ENCODE measurements at places on chromosomes 1 and 21.

GRCh38 chr1:225857256-225857655 lies 24.9 kb downstream of the TMEM63A start:
- DNase-seq, result no peak

DNA sequence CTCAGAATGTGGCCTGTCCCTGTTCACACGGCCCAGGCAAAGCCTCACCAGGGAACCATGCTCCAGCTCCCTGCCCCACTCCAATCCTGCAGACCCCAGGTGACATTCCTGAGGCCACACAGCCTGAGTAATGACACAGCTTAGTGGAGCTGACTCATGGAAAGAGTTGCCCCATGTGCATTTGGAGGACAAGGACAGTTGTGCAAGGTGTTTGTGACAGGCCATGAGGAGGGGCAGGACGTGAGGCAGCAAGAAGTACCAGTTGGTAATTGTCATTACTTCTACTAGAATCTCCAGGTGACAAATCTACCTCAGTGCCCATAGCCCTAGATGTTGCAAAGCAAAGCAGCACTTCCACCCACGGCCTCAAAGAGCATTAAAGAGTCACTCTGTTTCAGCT lies 15.2 kb downstream of the PRR9 start:
- no peak for DNase-seq

DNA sequence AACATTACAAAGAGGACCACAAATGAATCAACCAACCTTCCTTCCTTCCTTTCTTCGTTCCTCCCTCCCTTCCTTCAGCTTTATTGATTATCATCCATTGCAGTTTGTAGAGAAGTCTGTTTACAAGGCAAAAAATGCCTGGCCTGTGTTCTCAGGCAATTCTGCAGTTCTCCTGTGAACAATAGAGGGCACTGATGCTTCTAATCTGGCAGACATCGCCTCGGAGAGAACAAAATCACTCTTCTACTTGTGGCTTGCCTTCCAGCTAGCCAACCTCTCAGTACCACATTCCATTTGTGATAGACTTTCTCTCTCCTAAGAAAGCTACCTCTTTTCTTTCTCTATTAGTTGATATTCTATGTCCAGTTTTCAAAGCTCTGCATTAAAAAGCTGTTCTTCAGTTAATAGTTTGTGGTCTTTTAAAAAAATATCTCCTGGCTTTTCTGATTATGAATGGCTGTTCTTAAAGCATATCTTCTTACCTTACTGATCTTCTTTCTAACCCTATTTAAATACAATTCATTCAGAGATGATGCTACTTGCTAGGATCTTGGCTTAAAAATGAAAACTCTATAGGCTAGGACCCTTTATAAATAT lies 26.9 kb upstream of the ESRRG start:
- no peak for DNase-seq

- no peak for DNase-seq
Observed at GRCh38 chr1:161983725-161984124, 39.9 kb downstream of the OLFML2B start.

DNA sequence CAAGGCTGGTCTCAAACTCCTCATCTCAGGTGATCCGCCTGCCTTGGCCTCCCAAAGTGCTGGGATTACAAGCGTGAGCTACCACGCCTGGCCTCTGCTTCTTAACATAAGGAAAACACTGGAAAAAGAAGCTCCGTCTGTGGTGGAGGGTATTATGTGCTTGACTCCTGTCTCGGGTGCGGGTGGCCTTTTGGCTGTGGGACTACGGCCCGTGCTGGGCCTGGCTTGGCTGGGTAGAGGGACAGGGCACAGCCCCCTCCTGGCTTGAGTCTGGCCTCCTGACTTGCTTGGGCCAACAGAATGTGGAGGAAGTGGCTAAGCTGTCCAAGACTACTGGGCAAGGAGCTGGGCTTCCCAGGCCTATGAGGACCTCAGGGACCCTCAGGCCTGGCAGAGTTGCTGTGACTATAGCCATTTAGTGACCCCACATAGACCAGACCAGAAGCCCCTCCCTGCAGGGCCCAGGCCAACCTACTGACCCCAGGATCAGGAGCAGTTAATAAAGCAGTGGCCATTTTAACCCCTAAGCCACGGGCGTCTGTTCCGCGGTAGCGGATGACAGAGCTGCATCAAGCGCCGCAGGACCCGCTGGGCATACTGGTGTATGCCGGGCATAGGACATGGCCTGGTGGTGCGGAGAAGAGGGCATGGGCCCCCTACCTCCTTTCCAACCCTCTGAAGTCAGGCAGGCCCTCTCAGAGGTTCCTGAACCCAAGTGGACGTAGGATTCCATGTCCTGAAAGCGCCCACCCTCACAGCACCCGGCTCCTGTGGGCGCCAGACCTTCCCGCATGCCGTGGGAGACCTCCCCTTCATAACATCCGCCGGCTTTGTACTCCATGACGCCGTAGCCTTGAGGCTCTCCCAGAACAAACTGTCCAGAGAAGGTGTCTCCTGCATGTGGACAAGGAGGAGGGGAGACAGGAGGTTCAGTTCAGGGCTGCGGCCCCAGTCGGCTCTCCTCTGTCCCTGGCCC lies 4.4 kb downstream of the MORN1 start:
- DNase-seq, result no peak

- peak; percentile 7 for DNase-seq
Observed at GRCh38 chr1:163472651-163473248, 151.0 kb downstream of the NUF2 start.

DNA sequence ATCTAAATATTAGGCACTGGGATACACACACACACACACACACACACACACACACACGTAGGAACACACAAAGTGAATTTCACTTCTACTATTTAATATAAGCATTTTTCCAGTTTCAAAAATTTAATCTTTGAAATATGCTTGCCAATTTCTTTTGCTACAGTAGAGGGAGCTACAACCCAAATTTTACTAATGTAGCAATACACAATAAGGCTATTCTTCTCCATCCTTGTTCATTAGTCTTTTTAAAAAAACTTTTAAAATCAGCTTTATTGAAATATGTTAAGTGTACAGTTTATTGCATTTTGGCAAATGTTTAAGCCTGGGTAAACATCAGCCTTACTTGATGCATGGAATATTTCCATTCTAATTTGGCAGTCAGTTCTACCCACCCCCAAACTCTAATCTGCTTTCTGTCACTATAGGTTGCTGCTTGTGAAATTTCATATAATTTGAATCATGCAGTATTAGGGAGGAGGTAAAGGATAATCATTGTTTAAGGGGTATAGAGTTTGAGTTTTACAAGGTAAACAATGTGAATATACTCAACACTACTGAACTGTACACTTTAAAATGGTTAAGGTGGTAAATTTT lies 93.0 kb upstream of the TENT5C start:
- no peak for DNase-seq

GRCh38 chr1:178768423-178768822 lies 43.4 kb downstream of the RALGPS2 start:
- no peak for DNase-seq

GRCh38 chr1:9908871-9909233 lies 1.2 kb downstream of the CTNNBIP1 start:
- no peak for DNase-seq

DNA sequence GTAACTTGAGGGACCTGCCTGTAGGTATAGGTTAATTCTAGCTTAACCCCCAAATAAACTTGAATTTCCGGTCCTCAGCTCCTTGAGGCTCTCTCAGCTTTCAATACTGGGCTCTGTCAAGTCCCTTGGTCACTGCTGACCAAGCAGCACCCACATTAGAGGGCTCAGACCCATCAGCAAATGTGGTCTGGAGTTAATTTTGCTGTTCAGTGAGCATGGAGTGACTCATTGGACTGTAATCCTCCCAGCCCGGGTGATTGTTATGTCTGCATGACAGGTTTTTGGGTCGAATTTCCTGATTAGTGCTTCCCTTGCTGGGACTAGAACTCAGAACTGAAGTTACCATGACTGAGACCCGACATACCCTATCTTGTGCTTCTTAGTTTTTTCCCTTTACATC lies 130.6 kb downstream of the URB2 start:
- no peak for DNase-seq

GRCh38 chr1:216626394-216627067 lies 96.7 kb downstream of the ESRRG start:
- DNase-seq, result no peak

DNA sequence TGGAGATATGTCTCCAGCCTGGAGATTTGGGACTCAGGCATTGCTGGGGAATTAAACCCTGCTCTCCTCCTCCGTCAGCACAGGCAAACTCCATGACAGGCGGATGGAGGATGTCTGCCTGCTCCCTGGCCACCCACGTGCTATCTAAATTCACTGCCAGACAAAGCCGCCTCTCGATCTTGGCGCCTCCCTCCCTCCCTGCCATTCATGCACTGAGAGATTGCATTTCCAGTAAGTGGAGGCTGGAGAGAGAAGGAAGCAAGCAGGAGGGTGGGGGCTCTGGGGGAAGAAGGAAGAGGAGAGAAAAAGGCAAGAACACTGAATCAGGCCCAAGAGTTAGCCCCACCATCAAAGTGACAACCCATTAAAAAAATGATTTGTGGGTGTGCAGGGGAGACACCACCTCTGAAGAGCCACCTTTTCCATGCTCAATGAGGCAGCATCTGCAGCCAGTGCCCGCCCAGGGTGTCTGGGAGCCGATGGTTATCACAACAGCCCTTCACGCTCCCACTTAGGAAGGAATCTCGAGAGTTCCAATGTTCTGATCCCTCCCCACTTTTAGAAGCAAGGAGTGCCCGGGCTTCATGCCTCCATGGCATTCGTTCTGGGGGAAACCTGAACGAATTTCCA lies 183.0 kb downstream of the HIVEP3 start:
- DNase-seq, result no peak

DNA sequence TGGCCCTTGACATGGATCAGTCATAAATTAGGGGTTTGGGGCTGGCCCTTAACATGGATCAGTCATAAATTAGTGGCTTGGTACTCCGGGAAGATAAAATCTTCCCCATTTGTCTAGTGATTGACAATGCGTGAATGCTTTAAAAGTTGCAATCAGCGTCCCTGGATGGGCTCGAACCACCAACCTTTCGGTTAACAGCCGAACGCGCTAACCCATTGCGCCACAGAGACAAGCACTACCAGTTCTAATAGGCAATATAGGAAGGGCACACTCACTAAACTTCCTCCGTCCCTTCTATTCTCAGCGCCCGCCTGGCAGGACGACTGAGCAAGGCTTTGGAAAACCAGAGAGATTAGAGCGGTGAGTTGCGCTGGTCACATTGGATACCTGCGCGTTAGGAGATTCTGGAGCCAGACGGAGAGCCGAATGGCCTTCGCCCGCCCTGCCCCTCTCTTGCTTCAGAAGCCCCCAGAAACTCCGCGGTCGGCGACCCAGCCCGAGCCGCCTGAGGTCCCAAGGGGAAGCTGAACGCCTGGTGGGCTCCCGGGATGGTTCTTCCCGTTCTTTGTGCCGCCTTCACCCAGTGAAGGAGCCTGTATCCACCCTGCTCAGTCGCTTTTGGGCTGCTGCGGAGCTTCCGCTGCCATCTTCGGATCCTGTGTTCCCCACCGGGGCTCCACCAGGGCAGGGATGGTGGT lies 235.9 kb downstream of the FAM72C start:
- DNase-seq, result no peak

- DNase-seq, result no peak
Observed at GRCh38 chr1:79551321-79551720, 544.8 kb upstream of the ADGRL4 start.

GRCh38 chr1:178706432-178706831 lies 18.6 kb upstream of the RALGPS2 start:
- no peak for DNase-seq

DNA sequence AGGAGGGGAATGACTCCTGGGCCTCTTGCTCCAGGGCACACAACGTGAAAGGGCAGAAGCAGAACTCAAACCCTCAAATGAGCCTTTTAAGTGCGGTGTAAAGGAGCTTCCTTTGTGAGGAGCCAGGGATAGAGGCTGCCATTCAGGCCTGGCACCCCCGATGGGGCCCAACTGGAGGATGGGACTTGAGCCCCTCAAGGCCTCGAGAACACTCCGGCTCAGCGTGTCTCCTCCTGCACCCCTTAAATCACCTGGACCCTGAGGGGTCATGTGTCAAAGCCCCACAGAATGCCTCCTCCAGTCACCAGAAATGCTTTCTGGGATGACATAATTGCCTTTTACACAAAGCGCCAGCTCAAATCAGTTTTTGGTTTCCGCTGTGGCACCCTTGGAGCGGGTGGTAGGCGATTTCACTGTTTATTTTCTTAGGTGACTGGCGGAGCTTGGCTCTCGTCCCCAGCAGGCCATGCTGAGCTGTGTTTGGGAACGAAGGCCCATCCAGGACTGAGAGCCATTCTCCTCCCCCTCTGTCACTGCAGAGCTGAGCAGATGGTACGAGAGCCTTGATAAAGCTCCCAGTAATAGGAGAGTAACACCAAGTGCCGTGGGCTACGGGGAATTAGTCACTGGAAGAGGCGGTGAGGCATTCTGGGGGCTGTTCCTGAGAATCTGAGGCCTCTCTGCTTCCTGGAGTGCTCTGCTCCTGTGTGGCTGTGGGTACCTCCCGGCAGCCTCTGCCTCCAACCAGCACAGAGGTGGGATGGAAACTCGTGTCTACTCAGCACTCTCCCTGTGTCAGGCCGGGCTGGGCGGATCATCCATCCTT lies 163.0 kb downstream of the GRIK3 start:
- peak; percentile 77 for DNase-seq

DNA sequence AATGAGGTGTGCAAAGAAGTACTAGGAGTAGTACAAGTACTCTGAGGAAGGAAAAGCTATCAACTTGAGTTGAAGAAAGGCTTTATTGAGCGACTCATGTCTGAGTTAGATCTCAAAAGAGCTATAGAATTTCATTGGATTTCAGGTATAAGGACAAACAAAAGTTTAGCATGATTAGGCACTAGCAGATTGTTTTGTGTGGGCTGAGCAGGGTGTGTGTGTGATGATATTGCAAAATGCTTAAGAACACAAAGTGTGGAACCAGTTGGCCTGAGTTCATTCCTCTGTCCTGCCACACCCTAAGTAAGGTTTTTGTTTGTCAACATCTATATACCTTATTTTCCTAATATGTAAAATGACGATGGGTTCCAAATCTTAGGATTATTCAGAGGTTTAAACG lies 158.9 kb downstream of the KCNK2 start:
- DNase-seq, result no peak

DNA sequence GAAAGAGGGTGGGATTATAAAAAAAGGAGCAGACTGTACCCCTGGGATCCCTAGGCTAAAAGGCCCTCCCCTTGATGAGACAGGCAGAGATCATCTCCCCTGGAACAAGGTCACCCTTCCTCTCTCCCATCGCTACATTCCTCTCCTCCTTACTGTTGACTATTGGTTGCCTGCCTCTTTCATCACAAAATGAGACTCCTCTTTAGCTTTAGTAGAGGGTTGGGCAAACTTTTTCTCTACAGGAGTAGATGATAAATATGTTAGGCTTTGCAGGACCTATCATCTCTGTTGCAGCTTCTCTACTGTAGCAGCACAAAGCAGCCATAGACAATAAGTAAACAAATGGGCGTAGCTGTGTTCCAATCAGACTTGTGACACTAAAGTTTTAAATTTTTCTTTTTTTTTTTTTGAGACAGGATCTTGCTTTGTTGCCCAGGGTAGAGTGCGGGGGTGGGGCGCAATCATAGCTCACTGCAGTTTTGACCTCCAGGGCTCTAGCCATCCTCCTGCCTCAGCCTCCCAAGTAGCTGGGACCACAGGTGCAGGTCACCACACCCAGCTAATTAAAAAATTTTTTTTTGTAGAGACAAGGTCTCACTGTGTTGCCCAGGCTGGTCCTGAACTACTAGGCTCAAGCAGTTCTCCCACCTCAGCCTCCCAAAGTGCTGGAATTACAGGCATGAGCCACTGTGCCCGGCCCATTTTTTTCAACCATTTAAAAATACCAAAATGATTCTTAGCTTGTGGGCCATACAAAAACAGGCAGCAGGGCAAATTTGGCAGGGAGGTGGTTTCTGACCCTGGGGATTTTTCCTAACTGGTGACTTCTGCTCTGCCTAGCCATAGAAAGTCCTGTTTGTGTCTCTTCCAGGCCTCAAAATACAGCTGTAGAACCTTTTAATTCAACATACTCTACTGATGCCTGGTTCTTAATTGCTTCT lies 15.1 kb downstream of the MCL1 start:
- no peak for DNase-seq
